ENCODE measurements at places on chromosomes 12 and 14. TPM values are rescaled to one million over a fixed set of nuclear protein-coding genes. Genes with fewer than 3 reads are reported as not detected.

Gene TMCC3
- 20.5 TPM for total RNA-seq

Gene FOXG1
- not detected for total RNA-seq

Gene KRT5
- total RNA-seq: not detected

Gene STYK1
- 1.7 TPM for total RNA-seq

Gene WNT1
- not detected for total RNA-seq

Gene ZNF664
- total RNA-seq: 38.0 TPM

Gene ESPL1
- total RNA-seq: 4.8 TPM

Gene RD3L
- not detected for total RNA-seq

Gene TAS2R46
- 1.6 TPM for total RNA-seq

Gene LRTM2
- not detected for total RNA-seq

Gene GAS2L3
- 30.0 TPM for total RNA-seq

Gene LUM
- total RNA-seq: 0.73 TPM

Gene SLC25A21
- total RNA-seq: 1.7 TPM

Gene TEX22
- 0.15 TPM for total RNA-seq

Gene GZMB
- total RNA-seq: not detected

Gene RNASE1
- 387 TPM for total RNA-seq

Gene CLEC4D
- total RNA-seq: not detected

Gene SLC8A3
- total RNA-seq: not detected

Gene LRP1-AS
- total RNA-seq: not detected

Gene PTHLH
- total RNA-seq: 5.0 TPM

Gene SELPLG
- 0.58 TPM for total RNA-seq

Gene MANSC4
- not detected for total RNA-seq

Gene PAPLN
- total RNA-seq: 17.1 TPM

Gene TCL1A
- total RNA-seq: not detected

Gene ZC2HC1C
- 0.93 TPM for total RNA-seq

Gene RPL10L
- total RNA-seq: not detected

Gene RAD51AP1
- 4.1 TPM for total RNA-seq

Gene TAS2R19
- 6.9 TPM for total RNA-seq

Gene SCN8A
- 7.1 TPM for total RNA-seq

Gene ZNF385A
- total RNA-seq: 6.0 TPM

Gene DPF3
- 6.2 TPM for total RNA-seq

Gene RHEBL1
- total RNA-seq: 2.3 TPM

Gene SCNN1A
- total RNA-seq: 0.24 TPM

Gene TAS2R42
- not detected for total RNA-seq

Gene TSHR
- not detected for total RNA-seq

Gene CKAP4
- total RNA-seq: 283 TPM

Gene C12orf50
- total RNA-seq: not detected

Gene ATF1
- 15.8 TPM for total RNA-seq

Gene LRP1
- 21.4 TPM for total RNA-seq

Gene LGR5
- total RNA-seq: not detected

Gene FGD6
- total RNA-seq: 14.1 TPM

Gene FAR2
- total RNA-seq: 51.4 TPM

Gene SLC38A4
- total RNA-seq: not detected

Gene RND1
- 14.9 TPM for total RNA-seq

Gene LMNTD1
- total RNA-seq: 0.82 TPM

Gene HOXC10
- total RNA-seq: 1.2 TPM

Gene ITGB7
- not detected for total RNA-seq
